ENCODE measurements at places on chromosomes 2 and 18.

GRCh38 chr2:68390586-68390985 is 25.5 kb downstream of the PLEK start:
- DNase-seq, result no peak

DNA sequence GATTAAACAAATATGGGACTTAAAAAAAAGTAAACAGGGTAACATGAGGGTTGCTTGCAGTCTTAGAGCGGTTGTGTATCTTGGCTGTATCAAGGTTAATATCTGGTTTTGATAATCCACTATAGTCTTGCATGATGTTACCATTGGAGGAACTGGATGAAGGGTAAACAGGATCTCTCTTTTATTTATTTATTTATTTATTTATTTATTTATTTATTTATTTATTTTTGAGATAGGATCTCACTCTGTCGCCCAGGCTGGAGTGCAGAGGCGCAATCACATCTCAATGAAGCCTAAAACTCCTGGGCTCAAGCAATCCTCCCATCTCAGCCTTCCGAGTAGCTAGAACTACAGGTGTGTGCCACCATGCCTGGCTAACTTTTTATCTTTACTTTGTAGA is 42.9 kb upstream of the FAM124B start:
- DNase-seq, result no peak

DNA sequence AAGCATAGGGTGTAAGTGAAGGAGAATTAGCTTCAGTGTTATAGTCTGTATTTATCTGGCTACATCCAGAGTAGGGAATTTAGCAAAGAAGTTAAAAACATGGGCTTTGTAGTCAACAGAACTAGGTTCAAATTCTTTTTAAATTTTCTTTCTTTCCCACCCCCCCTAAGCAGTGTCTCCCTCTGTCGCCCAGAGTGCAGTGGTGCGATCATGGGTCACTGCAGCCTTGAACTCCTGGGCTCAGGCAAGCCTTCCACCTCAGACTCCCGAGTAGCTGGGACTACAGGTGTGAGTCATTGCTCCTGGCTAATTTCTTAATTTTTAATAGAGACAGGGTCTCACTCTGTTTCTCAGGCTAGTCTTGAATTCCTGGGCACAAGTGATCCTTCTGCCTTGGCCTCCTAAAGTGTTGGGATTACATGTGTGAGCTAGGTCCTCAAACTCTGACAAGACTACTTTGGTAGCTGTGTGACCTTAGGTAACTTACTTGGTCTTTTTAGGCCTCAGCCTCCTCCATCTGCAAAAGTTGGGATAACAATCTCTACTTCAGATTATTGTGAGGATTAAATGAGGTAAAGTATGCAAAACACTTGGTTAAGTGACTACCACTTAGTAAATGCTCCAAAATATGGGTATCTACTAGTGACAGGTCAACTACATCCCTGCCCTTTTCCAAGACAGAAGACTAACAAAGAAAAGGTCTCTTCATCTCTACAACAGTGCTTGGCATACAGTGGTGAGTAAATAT is 17.8 kb downstream of the DOK1 start:
- no peak for DNase-seq

DNA sequence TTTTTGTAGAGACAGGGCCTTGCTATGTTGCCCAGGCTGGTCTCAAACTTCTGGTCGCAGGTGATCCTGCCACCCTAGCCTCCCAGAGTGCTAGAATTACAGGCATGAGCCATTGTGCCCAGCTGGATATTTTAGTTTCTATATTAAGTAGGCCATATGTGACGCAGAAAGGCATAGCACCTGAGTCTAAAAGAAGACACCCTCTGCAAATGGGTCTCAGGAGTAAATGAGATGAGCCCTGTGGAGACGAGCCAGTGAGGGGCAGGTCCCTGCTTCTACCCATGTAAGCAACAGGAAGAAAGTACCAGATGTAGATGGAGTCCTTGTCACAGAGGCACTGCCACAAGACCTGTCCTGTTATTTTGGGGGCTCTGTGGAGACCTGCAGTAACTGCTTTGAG is 322.4 kb downstream of the PTPRM start:
- no peak for DNase-seq

DNA sequence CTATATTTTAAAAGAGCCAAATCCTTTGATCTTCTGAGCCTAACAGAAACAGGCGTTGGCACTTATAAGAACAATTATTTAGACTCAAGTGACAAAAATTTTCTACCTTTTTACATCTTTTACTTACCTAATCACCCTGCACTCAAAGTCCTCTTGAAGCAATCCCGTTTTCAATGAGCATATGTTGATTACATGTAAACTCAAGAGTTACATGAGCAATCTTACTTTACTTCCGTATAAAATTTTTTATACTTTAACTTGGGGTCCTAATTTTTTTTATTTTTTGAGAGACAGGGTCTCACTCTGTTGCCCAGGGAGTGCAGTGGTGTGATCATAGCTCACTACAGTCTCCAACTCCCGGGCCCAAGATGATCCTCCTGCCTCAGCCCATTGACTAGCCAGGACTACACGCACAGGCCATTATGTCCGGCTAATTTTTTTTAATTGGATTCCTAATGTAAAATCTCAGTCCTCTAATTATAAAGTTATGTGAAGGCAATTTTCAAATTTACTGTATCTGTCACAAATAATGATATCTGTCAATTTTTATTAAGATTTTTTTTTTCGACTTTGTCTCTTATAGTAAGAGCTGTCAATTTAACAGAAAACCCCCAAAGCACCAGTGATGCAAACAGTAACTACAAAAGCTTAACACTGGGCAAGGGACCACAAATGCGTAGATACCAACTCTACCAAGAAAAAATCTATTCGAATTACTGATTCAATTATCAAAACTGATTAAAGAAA is 19.1 kb upstream of the STPG4 start:
- DNase-seq, result no peak
